ENCODE measurements at places on chromosomes 7 and 10.
A peak's percentile ranks its signal among the peaks of the same experiment; 100 is the strongest.

- DNase-seq, result no peak
Measured at GRCh38 chr7:111958431-111958830, 247.8 kb downstream of the DOCK4 start.

- no peak for DNase-seq
Measured at GRCh38 chr10:43230101-43230908, 36.6 kb downstream of the RASGEF1A start.

GRCh38 chr7:120464104-120464503, 191.1 kb downstream of the KCND2 start:
- no peak for DNase-seq

- DNase-seq, result no peak
Measured at GRCh38 chr7:94301024-94301586, 93.6 kb upstream of the COL1A2 start.

DNA sequence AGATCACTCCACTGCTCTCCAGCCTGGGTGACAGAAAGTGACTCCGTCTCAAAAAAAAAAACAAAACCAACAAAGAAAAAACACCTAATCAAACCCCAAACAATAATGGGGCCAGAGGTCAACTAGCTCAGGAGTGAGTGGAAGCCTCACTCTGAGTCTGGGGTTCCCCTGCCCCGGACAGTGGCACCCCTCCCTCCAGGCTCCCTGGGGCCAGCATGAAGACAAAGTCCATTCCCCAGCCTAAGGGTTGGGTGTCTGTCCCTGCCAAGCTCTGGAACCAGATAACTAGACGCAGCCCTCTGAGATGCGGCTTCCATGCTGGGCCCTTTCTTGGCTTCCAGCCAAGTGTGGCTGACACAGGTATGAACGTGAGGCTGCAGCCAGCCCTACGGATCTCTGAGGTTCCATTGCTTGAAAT, 1.7 kb upstream of the FUOM start:
- DNase-seq, result peak; percentile 71

DNA sequence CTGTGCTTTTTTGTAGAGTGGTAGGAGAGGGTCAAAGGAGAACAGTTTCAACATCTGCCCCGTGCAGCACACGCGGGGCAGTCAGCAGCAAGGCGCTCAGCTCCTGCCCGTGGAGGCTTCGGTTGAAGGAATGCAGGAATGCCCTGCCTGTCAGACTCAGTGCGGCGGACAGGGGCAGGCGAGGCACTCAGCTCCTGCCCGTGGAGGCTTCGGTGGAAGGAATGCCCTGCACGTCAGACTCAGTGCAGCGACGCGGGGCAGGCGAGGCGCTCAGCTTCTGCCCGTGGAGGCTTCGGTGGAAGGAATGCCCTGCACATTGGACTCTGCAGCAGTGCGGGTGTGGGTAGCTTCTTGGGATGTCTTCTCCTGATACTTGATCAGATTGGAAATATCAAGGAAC, 37.0 kb downstream of the PPP2R2D start:
- DNase-seq, result no peak

- DNase-seq, result no peak
Measured at GRCh38 chr7:75628055-75628454, 110.7 kb downstream of the HIP1 start.

DNA sequence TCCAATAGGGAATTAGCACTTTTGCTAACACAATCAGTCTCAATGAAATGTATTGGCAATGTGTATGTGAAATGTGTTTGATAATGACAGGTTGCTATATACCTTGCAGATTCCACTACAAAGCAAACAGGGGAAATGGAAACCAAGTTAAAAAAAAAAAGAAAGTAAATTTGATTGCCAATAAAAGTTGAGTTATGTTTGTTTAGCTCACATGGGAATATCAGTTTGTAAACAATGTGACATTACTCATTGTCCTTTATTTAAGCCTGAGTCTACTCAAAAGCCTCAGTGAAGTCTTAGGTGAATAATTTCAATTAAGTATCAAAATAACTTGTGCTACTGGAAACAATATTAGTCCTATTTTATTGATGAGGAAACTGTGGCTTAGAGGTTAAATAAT, 285.2 kb downstream of the CACNA2D1 start:
- DNase-seq, result no peak

DNA sequence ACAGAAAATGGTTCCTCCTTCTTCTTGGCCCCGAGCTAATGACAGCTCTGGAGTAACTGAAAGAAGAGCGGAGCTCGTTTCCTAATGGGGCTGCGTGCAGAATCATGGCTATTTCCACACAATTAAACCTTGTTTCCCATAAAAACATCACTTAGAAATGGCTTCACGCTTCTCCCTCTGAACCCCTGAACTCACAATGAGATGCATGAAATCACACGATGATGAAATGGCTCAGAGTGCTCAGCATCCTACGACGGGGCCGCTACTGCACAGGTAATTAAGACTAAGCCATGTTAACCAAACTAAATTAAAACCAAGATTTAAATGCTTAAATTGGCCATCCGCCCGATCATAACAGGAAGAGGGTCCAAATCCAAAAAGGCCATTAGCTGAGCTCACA, 80.0 kb upstream of the DNAAF5 start:
- no peak for DNase-seq

DNA sequence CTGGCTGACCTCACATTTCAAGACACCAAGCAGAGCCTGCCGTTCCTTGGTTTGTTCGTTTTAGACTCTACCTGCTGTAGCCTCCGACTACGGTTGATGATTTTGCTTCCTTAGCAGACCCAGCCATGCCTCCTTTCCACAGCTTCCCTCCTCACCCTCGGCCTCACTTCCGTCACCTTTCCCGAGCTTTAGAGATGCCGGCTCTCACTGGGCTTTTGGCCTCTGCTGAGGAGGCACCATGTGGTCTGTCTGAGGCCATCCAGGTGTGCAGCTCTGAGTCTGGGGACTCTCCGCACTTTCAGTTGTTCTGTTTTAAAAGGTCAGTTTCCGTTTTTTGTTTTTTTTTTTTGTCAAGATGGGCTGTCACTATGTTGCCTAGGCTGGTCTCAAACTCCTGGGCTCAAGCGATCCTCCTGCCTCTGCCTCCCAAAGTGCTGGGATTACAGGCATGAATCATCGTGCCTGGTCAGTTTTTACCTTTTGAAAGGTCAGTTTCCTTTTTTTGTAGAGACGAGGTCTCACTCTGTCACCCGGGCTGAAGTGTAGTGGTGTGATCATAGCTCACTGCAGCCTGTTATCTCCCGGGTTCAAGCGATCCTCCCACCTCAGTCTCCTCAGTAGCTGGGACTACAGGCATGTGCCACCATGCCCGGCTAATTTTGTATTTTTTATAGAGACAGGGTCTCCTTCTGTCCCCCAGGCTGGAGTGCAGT, 11.7 kb downstream of the ORAI2 start:
- no peak for DNase-seq

DNA sequence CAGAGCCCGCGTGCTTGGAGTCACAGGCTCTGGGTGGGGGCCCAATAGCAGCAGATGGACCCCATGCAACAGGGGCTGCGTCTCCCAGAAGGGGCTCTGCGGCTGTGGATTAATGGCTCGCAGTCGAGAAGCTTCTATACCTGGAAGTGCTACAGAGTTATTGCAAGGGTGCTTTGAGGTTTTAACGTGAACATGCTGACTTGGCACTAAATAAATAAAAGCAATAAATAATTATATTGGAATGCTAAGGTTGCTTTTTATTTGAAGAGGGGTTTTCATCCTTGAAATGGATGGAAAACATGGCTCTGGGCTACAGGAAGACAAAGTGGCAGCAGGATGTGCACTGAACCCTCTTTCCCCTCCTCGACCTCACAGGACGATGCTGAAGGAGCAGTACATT, 122.4 kb downstream of the PAXIP1 start:
- DNase-seq, result no peak

- DNase-seq, result no peak
Measured at GRCh38 chr7:23120106-23120505, 14.5 kb downstream of the KLHL7 start.

GRCh38 chr7:90256778-90257177, 11.8 kb downstream of the CFAP69 start:
- no peak for DNase-seq

- no peak for DNase-seq
Measured at GRCh38 chr10:17387861-17388503, 66.4 kb downstream of the ST8SIA6 start.

DNA sequence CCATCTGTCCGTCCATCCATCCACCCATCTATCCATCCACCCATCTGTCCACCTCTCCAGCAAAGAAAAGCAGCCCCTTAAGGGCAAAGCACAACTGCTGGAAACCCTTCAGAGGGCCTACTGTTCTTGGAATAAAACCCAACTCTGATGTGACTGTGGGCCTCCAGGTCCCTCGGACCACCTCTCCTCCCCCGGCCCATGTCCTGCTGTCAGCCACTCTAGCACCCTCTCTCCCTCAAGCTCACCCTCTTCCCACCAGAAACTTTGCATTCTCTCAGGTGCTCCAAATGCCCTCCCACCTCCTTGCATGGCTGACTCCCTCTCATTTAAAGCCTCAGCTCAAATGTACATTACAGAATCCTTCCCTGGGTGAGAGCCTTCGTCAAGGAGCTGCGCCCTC, 110.3 kb downstream of the ARHGAP22 start:
- DNase-seq, result no peak

GRCh38 chr7:156019776-156020565, 207.7 kb upstream of the SHH start:
- no peak for DNase-seq

DNA sequence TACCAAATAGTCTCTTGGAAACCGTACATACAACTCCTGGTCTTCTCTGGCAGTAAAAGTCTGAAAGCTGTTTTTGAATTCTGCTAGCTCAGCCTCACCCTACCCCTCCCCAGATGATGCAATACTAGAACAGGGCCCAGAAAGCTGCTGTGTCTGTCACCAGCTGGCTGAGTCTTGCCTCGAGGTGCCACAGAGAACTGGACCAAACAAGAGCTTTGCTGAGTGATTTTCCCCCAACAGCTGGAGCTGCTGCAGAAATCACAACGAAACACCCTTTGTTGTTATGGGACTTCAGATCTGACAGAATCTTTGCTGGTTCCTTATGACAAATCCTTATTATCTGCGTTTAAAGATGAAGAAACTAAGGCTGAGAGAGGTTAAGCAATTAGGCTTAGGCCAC, 134.1 kb downstream of the SPAG6 start:
- no peak for DNase-seq

GRCh38 chr10:101687071-101687658, 7.8 kb downstream of the FBXW4 start:
- no peak for DNase-seq

GRCh38 chr10:24278176-24278889, 69.4 kb downstream of the KIAA1217 start:
- DNase-seq, result no peak

DNA sequence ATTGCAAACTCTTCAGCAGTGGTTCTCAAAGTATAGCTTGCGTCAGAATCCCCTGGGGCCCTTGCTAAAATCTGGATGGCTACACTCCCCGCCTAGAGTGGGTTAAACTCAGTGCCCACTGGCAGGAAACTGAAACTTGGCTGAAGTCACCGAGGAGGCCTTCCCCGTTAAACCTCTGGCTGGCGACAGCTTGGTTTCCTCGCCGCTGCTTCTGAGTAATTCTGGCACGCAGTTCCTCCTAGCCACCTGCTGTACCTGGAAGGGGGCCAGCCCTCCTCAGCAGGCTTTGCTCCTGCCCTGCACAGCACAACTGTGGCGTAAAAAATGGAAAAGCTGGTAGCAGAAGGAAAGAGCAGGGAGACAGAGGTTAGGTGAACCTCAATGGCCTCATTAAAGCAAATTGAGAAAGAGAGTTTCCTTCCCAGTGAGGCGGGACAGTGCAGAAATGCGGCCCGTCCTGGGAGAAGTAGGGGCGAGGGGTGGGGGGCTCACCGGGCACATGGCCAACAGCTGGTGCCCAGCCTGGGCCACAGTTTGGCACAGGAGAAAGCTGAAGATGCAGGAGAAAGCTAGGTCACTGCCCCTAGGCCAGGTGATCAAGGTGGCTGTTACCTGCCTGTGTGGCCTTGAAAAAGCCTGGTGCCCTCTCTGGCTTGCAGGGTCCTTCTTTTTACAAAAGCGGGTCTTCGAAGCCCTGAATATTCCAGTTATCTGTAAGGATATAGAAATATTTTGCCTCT, 46.6 kb downstream of the ALOX5 start:
- peak; percentile 74 for DNase-seq

GRCh38 chr10:639751-640672, 49.5 kb downstream of the DIP2C start:
- DNase-seq, result no peak

DNA sequence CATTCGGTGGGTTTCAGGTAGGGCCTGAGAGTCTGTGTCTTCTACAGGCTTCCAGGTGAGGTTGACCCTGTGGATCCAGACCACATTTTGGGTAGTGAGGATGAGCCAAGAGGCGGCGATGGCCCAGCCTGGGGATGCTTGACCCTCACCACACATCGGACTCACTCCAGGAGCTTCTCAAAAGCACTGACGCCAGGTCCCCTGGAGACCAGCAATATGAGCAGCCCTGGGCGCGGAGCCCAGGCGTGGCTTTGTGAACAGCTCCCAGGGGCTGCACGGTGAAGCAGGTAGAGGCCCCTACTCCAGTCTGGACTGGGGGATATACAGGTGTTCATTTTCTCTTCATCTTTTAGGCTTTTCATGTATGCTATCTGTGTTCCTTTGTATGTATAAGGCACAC, 139.7 kb upstream of the PCBD1 start:
- no peak for DNase-seq

DNA sequence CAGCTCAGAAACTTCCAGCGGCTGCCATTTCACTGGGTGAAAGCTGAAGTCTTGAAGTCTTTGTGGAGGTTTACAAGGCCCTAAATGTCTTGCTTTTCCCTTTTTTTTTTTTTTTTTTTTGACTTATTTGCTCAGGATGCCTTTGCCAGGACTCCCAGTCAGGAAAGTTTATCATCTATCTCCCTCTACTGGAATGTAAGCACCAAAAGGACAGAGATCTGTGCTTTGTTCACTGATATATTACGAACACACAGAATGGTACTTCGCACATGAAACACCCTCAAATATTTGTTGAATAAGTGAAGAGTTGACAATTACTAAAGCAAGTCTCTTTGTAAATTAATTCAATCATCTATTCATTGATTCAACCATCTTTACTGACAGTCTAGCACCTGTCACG, 23.2 kb downstream of the ABCB4 start:
- no peak for DNase-seq

DNA sequence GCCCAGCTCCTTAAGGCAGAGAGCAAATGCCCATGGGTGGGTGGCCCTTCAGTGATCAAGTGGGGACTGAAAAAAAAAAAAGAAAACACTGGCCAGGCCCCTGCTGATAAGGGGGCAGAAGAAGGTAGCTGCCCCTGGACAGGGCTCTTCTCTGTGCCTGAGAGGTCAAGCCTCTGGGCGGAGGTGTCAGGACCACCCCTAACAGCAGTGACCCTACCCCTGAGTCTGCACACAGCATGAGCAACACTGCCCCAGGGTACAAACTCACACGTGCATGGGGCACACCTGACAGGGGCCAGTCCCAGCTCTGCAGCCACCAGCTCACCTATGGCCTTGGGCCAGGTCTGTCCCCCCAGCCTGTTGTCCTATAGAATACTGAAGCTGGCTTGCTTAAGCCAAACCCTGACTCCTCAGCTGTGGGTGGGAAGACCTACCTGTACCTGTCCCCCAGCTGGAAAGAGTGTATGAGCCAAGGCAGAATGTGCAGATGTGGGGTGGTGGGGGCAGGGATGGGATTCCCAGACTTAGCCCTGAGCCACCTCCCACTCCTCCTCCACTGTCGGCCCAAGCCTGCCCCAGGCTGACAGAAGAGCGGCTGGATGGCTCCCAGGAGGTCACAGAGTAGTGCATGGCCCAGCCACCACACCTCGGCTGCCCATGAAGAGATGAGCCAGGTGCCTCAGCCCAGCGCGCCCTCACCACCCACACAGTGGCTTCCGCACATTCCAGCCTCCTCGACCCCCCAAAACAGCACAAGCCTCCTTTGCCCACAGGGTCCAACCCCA, 23.7 kb downstream of the KCNH2 start:
- DNase-seq, result no peak

GRCh38 chr7:113321201-113321600, 202.8 kb upstream of the SMIM30 start:
- DNase-seq, result no peak

Measured in hematopoietic multipotent progenitor cell treated with erythropoietin and hydrocortisone succinate and interleukin-3 and kit ligand, for 17 days (in vitro differentiated cells).